ENCODE measurements at places on chromosomes 5 and 9.

DNA sequence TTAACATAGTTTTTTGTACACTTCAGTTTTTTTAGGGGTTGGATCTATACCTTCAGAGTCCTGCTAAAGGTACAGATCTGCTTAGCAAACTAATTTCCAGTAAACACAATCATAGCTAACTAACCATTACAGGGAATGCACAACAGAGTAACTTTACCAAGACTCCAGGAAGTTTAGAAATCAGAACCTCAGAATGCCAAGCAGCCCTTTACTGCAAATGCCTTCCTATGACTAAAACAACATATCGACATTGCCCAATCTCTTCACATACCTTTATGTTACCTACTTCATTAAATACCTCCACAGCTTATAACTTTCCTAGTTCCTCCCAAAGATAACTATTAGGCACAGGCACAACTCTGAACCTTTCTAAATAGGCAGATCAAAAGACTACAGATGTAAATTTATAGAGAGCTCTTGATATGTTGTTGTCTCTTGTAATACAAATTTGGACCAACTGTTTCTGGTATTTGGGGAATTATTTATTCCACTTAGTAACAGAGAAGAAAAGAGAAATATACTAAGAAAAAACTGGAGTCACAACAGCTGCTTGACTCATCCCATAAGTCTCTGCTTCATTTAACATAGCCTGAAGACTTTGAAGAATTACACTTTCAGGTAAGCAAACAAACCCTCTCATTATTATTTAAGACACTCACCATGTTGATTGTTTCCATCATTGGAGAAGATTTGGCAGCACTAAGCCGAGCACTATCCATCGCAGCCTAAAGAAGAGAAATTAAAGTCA, 46.0 kb upstream of the OR2K2 start:
- DNase-seq, result no peak

GRCh38 chr5:81779125-81779915, 28.4 kb upstream of the SSBP2 start:
- no peak for DNase-seq

GRCh38 chr5:39826051-39826450, 401.3 kb upstream of the DAB2 start:
- no peak for DNase-seq

DNA sequence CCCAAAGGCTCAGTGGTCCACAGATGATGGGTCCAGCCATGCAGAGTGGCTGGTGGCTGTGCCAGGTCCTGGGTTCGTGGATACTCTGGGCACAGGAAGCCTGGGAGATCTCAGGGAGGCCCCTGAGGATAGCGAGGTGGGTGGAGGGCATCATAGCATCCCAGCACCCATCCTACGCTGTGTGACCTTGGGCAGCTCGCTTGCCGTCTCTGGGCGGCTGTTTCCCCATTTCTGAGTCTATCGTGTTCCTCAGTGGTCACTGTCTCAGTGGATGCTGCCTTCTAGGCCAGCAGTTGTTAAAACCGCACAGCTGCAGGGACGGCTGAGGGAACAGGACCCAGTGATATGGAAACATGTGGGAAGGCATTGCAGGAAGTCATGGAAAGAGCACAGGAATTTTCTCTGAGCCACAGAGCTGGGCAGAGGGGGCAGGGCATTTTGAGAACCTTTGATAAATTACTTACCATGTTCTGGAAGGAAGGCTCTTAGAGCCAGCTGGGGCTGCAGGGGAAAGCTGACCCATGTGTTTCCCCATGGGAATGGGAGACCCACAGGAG, 86.4 kb upstream of the COL5A1 start:
- no peak for DNase-seq

- DNase-seq, result no peak
Observed at GRCh38 chr5:11540112-11540511, 364.1 kb downstream of the CTNND2 start.

DNA sequence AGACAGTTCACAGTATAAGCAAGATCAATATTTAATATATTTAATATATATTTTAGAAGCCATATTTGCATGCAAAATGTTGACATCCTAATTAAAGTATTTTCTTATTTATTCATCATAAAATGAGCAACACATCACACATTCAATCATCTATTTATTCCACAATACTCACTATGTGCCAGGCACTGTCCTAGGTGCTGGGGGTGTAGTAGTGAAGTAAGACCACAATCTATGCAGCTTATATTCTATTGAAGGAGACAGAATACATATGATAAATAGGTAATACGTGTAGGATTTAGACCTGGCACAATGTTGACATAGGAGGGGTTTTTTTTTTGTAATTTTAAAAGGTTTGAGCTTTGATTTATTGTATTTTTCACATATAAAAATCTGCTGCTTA, 63.1 kb downstream of the GRIN3A start:
- no peak for DNase-seq

GRCh38 chr5:175246889-175247520, 197.0 kb downstream of the DRD1 start:
- DNase-seq, result no peak

DNA sequence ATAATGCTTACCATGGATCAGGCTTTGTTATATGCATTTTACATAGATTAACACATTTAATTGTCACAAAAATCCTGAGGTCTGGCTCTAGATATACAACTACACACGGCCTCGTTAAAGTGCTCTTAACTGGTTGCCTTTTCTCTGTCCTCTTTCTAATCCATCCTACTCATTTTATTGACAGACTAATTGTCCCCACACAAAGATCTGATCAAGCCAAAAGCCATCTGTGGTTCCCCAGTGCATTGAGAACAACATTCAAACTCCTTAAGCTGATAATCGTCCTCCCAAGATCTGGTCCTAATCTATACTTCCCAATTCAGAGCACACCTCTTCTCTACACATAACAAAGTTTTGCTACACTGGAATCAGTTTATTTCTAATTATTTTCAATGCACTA, 23.9 kb upstream of the PPP2R2B start:
- no peak for DNase-seq

- no peak for DNase-seq
Observed at GRCh38 chr5:52964138-52964537, 25.0 kb upstream of the ITGA2 start.

- no peak for DNase-seq
Observed at GRCh38 chr5:84870369-84870768, 485.7 kb upstream of the EDIL3 start.

DNA sequence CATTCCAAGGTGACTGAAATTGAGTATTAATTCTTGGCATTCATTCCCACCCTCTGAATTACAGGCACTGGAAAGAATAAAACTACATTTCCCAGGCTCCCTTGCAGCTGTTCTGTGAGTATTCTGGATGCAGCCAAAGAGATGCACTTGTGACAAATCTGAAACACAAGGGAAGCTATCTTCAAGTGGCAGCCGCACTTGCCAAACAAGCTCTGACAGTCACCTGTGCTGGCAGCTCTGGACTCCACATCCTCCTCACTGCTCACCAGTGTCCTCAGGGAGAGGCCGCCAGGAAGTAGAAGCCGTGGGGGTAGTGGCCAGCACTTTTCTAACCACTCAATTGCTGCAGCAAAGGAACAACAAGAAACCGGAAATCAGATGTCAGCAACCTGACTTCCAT, 275.0 kb downstream of the NR2F1-AS1 start:
- no peak for DNase-seq

DNA sequence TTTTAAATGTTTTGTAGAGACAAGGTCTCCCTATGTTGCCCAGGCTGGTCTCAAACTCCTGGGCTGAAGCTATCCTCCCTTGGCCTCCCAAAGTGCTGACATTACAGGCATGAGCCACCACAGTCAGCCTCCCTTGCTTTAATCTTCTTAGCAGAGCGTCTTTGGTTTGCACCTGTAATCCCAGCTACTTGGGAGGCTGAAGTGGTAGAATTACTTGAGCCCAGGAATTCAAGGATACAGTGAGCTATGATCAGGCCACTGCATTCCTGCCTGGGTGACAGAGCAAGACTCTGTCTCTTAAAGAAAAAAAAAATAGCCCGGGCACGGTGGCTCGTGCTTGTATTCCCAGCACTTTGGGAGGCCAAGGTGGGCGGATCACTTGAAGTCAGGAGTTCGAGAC, 27.8 kb downstream of the UBE2D2 start:
- no peak for DNase-seq

GRCh38 chr9:127305838-127306226, 41.3 kb downstream of the GARNL3 start:
- DNase-seq, result no peak

- no peak for DNase-seq
Observed at GRCh38 chr5:66540078-66540477, 56.1 kb upstream of the MAST4 start.

GRCh38 chr9:17907779-17908508, 329.1 kb downstream of the SH3GL2 start:
- no peak for DNase-seq

- DNase-seq, result no peak
Observed at GRCh38 chr5:156529892-156530291, 202.9 kb downstream of the SGCD start.

All from HS-27A (cell line).